ENCODE measurements at places on chromosomes 5 and 9.

GRCh38 chr5:133552925-133553525, 59.3 kb downstream of the FSTL4 start:
- peak; percentile 51 for DNase-seq

DNA sequence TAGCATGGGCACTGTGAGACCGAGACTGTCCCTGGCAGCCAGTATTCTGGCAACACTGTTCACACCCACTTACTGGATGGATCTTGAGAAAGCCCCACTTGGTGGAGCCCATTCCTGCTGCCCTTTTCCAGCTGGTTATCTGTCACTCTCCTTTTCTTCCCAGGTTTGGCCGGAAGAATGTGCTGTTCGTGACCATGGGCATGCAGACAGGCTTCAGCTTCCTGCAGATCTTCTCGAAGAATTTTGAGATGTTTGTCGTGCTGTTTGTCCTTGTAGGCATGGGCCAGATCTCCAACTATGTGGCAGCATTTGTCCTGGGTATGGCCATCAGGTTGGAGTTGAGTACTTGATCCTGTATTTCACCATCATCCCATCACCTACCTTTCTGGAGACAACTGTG, 14.5 kb downstream of the SLC22A5 start:
- no peak for DNase-seq

- DNase-seq, result peak; percentile 21
Measured at GRCh38 chr5:148336704-148337435, 1.5 kb downstream of the SPINK9 start.

DNA sequence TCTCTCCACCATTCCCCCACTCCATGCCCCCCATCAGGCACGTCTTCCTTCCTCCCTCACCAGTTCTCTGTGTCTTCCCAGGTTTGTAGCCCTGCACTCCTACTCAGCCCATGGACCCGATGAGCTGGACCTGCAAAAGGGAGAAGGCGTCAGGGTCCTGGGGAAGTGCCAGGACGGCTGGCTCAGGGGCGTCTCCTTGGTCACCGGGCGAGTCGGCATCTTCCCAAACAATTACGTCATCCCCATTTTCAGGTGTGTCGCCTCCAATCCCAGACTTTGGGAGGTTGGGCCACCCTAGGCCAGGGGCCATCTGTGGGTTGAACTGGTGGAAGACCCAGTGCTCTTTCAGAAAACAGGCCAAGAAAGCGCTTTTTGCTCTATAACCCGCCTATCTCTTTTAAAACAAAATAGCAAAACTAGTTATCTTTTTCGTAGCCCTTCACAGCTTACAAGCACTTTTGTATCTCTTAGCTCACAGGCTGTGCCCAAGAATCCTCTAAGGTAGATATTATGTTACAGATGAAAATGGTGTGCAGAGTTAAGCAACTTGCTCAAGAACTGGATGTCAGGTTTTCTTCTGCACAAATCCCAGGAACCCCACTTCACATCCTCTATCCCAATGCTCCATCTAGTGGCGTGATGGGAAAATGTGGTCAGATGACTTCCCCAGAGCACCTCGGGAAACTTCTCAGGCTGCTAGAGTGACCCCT, 56.2 kb downstream of the PLAC8L1 start:
- peak; percentile 52 for DNase-seq

DNA sequence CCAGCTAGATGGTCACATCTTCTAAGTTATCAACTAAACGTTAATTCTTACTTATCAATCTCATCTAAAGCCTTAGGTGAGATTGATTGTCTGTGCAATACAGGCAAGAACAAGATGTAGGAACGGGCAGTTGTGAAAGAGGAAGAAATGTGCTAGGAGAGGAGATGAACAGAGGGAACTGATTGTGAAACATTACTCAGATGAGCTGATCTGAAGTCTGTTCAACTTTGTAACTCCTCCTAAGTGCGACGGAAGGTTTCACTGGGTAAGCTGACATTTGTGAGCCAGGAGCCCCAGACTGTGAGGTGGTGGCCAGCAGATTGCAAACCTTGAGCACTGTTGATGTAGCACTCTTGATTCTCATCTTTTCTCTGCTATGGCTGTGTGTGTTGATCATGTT, 204.1 kb downstream of the CD180 start:
- DNase-seq, result peak; percentile 59

- DNase-seq, result no peak
Measured at GRCh38 chr5:52712354-52712753, 75.4 kb upstream of the ITGA1 start.

- no peak for DNase-seq
Measured at GRCh38 chr5:154218786-154219185, 28.3 kb downstream of the GALNT10 start.

DNA sequence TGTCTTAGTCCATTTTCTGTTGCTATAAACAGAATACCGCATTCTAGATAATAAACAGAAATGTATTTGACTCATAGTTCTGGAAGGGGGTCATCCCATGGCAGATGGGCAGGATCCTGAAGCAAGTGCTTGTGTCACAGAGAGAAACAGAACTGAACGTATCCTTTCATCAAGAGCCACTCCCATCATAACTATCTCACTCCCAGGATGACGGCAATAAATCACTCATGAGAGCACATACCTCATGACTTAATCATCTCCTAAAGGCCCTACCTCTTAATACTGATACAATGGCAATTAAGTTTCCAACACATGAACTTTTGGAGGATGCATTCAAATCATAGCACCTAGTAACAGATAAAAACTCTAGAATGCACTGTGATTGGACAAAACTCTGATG, 142.9 kb downstream of the CAMK4 start:
- no peak for DNase-seq

GRCh38 chr9:34684145-34684544, 6.9 kb downstream of the CCL19 start:
- DNase-seq, result no peak

- no peak for DNase-seq
Measured at GRCh38 chr5:32852535-32852934, 141.4 kb downstream of the NPR3 start.
